Brain (organoid and tissue), 16 donors: ENCODE measurements at places on chromosomes 2 and 18. TPM values are rescaled to one million over a fixed set of nuclear protein-coding genes. Genes with fewer than 3 reads are reported as not detected.

GPAT2 gene
- 1.5 TPM for polyA plus RNA-seq

PRADC1 gene
- polyA plus RNA-seq: 44.5 TPM

GALR1 gene
- 0.10 TPM for polyA plus RNA-seq

SULT1C2 gene
- not detected for polyA plus RNA-seq

PJVK gene
- 0.22 TPM for polyA plus RNA-seq

VWC2L gene
- polyA plus RNA-seq: 0.29 TPM

ALLC gene
- polyA plus RNA-seq: not detected

NPPC gene
- polyA plus RNA-seq: 0.66 TPM

ACMSD gene
- not detected for polyA plus RNA-seq

PGAP1 gene
- 3.6 TPM for polyA plus RNA-seq

MBD5 gene
- 8.3 TPM for polyA plus RNA-seq

TAF4B gene
- polyA plus RNA-seq: 0.12 TPM

TUBA3E gene
- not detected for polyA plus RNA-seq

ICOS gene
- polyA plus RNA-seq: not detected

EFR3B gene
- 23.8 TPM for polyA plus RNA-seq

AGBL5 gene
- 70.8 TPM for polyA plus RNA-seq

MC4R gene
- not detected for polyA plus RNA-seq

CDK5R2 gene
- polyA plus RNA-seq: 44.3 TPM

CNTNAP5 gene
- 0.90 TPM for polyA plus RNA-seq

DSG4 gene
- not detected for polyA plus RNA-seq

DAW1 gene
- polyA plus RNA-seq: not detected

CRIM1 gene
- polyA plus RNA-seq: 6.9 TPM

AKAIN1 gene
- not detected for polyA plus RNA-seq

CLEC4F gene
- polyA plus RNA-seq: not detected

CCL20 gene
- polyA plus RNA-seq: not detected

ZNF385B gene
- polyA plus RNA-seq: 2.4 TPM

SERPINB2 gene
- not detected for polyA plus RNA-seq

ALK gene
- 0.41 TPM for polyA plus RNA-seq

FLACC1 gene
- polyA plus RNA-seq: not detected

HOXD9 gene
- 8.9 TPM for polyA plus RNA-seq

VWA3B gene
- 1.1 TPM for polyA plus RNA-seq

APCDD1 gene
- 36.8 TPM for polyA plus RNA-seq

PMAIP1 gene
- 7.5 TPM for polyA plus RNA-seq

CPO gene
- polyA plus RNA-seq: not detected

USP40 gene
- 8.4 TPM for polyA plus RNA-seq

RGPD3 gene
- not detected for polyA plus RNA-seq

SCN7A gene
- polyA plus RNA-seq: 0.08 TPM

COL3A1 gene
- 13.5 TPM for polyA plus RNA-seq

SERPINB5 gene
- polyA plus RNA-seq: not detected

PAIP2B gene
- 19.4 TPM for polyA plus RNA-seq

MAP3K19 gene
- polyA plus RNA-seq: not detected

NEU4 gene
- polyA plus RNA-seq: 4.4 TPM

VRK2 gene
- 2.2 TPM for polyA plus RNA-seq

CTAGE1 gene
- not detected for polyA plus RNA-seq

TWIST2 gene
- not detected for polyA plus RNA-seq

TUBA4B gene
- not detected for polyA plus RNA-seq

GAREM2 gene
- 14.9 TPM for polyA plus RNA-seq

ERCC3 gene
- polyA plus RNA-seq: 27.5 TPM

STAT4 gene
- 2.0 TPM for polyA plus RNA-seq

MDH1B gene
- 3.3 TPM for polyA plus RNA-seq

CCDC88A gene
- 10.3 TPM for polyA plus RNA-seq

LYPD6B gene
- 0.22 TPM for polyA plus RNA-seq

MAPK4 gene
- 28.3 TPM for polyA plus RNA-seq

ALPP gene
- not detected for polyA plus RNA-seq
